ENCODE measurements at places on chromosomes 7 and 10. TPM values are rescaled to one million over a fixed set of nuclear protein-coding genes. Genes with fewer than 3 reads are reported as not detected.

DNA sequence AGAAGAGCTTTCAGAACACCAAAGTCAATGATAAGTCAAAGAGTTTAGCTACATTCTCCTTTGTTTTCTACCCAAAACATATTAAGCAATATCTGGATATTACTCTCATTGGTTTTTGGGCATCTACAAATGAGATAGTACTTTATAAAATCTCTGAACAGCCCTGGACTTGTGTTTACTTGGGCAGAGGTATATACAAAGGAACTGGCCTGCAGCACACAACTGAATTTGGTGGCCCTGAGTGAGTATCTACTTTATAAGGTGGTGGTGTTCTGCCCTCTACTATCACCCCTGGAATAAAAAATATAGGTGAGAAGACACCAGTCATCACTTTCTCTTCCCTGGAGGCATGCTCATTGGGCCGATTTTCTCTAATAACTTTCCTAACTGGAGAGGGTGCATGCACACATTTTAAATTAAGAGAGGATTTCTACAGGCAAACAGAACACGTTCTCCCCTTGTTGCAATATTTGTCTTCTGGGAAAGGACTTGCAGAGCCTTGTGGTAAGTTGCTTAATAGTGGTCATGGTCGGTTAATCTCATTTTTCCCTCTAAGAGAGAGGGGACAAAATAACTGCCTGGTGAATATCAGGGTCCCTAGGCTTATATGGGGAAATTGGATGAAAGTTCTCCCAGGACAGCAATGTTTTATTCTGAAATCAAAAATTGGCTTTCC is 41.1 kb downstream of the OTUD1 start:
- no peak for DNase-seq

GRCh38 chr7:22168129-22168634 is 188.8 kb downstream of the RAPGEF5 start:
- no peak for DNase-seq

LMTK2 gene
- 15.7 TPM for polyA plus RNA-seq

- DNase-seq, result no peak
Observed at GRCh38 chr7:1693419-1693990, 23.4 kb downstream of the ELFN1 start.

DNA sequence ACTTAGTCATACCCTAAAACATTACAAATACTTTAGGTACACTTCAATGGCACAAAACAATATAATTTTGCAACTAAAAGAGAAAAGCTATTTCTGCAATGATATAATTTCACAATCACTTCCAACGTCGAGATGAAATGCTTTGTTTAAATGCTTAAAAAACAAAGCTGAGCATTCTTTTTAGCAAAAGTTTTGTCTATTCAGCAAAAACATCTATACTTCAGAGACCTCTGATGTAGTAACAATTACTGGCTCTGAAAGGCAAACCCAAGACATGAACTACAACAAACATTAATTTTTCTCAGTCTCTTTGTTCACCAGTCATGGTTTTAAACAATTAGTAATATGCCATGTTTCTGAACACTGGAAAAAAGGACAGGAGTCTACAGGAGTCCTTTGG is 16.4 kb downstream of the OAT start:
- no peak for DNase-seq

DNA sequence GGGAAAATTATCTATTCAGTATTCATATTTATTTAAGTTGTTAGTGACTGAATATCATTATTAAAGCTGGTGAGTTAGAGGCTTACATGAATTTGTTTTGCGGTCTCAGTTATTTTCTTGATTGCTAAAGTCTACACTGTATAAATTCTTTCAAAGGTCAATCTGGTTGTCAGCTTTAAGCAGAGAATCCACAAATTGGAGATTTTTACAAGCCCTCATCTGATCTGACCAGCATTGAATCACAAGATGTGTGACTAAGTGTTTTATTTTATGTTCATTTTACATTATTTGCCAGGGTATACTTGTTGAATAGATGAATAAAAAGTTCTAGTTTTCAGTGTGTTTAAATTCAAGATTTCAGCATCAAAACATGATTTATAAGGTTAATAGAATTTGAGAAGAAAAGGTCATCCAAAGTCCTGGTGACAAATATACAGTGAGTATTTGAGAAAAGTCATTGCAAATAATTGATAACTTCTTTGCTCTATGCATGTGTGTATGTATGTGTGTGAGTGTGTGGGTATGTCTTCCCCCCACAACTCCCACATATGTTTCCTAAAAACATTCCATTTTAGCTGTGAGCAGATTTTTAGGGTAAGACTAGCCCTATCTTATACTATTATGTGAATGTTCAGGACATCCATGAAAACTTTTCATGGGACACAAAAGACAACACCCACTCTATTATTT is 4.4 kb downstream of the SEMA3A start:
- DNase-seq, result no peak

GRCh38 chr10:113895018-113895417 is 40.6 kb downstream of the NHLRC2 start:
- no peak for DNase-seq

Measured in renal cortex interstitium (tissue), 15 donors.